ENCODE measurements at places on chromosomes 12 and 14.
A peak's percentile ranks its signal among the peaks of the same experiment; 100 is the strongest.

DNA sequence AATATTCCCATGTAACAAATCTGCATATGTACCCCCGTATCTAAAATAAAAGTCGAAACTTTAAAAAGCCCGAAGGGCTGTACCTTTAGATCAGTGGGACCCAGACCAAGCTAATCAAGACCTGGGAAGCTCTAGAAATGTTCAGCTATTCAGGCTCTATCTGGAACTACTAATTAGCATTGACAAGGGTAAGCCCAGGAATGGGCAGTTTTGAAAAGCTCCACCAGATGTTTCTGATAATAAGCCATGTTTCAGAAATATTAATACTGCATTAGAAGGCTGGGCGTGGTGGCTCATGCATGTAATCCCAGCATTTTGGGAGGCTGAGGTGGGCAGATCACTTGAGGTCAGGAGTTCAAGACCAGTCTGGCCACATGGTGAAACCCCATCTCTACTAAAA, 20.4 kb upstream of the TMEM260 start:
- DNase-seq = no peak

DNA sequence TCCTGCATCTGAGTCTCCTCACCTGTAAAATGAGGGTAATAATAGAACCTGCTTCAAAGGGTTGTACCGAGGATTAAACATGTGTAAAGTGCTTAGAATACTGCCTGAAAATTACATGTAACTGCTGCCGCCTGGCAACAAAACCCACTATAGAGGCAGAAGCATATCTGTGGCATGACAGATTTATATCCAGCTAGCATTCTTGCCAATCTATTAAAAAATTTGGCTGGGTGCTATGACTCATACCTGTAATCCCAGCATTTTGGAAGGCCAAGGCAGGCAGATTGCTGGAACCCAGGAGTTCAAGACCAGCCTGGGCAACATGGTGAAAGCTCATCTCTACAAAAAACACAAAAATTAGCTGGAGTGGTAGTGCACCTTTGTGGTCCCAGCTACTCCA, 16.4 kb upstream of the KSR2 start:
- no peak for DNase-seq

GRCh38 chr12:116429826-116430360, 129.3 kb upstream of the MAP1LC3B2 start:
- DNase-seq = no peak

DNA sequence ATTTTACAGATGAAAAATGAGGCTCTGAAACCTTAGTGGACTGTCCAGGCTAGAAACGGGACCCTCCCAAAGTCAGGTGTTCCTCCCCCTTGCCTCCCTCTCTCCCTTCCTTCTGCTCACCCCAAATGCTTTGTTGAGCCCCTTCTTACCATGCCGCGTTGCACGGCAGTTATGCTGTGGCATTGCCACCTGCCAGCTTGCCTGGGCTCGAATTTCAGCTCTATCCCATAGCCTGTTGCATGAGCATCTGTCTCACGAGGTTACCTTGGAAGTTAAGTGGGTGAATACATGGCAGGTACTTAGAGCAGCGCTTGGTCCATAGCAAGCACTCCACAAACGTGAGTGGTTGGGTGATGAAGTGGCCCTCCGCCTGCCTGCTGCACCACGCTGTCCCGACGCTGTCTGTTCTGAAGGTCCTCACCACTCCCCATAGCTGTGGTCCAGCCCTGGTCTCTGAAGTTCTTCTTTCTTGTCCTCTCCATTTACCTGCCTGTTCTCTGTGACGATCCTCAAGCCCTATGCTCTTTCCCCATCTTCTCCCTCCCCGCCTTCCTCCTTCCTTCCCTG, 269.9 kb downstream of the CACNA1C start:
- DNase-seq = no peak

GRCh38 chr12:27142101-27142721, 59.8 kb upstream of the C12orf71 start:
- DNase-seq = peak; percentile 78

- DNase-seq = peak; percentile 87
These were observed 45.6 kb upstream of the SOCS2 start for GRCh38 chr12:93526786-93527428.

GRCh38 chr12:31970199-31970598, 11.0 kb downstream of the RESF1 start:
- DNase-seq = no peak

- DNase-seq = peak; percentile 86
These were observed at the start of gene YBX3 for GRCh38 chr12:10722905-10723746. Gene YBX3 (minus strand): TSS chr12:10723323. CDS start chr12:10723111, 212 bp downstream.

GRCh38 chr12:92439420-92439805, 263.4 kb upstream of the PLEKHG7 start:
- peak; percentile 24 for DNase-seq

GRCh38 chr12:65948320-65949008, 124.2 kb downstream of the HMGA2 start:
- peak; percentile 81 for DNase-seq

DNA sequence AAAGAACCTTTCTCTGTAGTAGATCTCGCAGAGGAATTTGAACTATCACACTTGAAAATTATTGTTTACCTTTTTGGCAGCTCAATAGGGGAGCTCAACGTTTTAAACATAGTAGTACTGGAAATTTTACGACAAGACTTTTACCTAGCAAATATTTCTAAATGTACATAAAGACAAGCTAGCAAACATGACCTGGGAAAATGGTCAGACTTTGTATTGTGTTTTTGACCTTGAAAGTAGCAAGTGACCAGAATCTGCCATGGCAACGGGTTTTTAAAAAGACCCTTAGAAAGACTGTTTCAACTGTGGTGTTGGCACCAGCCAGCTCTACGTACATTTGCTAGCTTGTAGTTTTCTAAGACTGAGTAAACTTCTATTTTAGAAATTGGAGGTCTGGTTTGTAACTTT, 20.2 kb upstream of the A2M start:
- DNase-seq = no peak

GRCh38 chr12:129964826-129965457, 61.1 kb upstream of the TMEM132D start:
- no peak for DNase-seq

GRCh38 chr14:64410084-64410774, 22.1 kb downstream of the MTHFD1 start:
- peak; percentile 78 for DNase-seq

GRCh38 chr12:8678661-8679111, 16.1 kb upstream of the MFAP5 start:
- no peak for DNase-seq

DNA sequence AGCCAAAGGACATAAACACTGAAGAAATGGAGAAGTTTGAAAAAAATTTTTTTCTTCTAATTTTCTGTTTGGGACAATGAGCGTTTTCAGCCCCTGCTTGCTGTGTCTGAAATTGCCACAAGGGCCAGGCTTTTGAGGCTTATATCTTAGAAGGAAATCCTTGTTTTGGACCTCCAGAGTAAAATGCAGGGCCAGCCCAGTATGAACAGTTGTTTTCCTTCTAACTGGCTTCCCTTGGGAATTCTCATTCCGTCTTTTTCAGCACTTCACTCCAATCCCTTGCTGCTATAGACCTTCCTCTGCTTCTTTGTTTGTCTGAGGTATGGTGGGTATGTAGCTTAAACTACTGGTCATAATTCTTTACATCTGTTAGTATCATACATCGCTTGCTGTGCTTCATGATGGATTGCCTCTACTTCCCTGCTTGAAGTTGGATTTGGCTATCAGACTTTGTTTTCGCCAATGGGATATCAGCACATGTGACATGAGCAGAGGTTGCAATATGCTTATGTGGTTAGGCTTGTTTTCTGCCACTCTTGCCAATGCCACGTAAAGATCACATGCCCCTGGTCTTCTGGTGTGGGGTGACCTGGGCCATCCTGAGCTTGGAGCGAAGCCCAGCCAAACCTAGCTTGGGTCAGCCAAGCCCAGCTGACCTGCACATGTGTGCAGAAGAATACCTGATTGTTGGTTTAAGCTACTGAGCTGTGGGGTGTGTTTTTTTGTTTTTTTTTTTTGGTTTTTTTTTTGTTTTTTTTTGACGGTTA, 64.7 kb downstream of the AVPR1A start:
- no peak for DNase-seq

- DNase-seq = no peak
These were observed 10.9 kb upstream of the OTUB2 start for GRCh38 chr14:94015223-94015622.

DNA sequence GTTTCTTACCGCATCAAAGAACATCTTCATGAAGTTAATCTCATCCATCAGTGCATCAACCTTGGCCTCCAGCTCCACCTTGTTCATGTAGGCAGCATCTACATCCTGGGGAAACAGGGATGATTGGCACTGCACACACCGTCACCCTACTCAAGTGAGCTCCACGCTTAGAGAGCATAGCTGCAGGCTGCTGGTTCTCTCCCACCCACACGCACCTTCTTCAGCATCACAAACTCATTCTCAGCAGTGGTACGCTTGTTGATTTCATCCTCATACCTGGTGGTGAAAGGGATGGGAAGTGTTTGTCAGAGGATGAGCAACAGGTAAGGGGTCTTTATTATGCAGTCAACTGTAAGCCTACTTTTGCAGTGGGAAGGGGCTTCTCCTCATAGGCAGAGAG, 2.3 kb downstream of the KRT5 start:
- no peak for DNase-seq

GRCh38 chr14:73403181-73403752, 55.1 kb downstream of the NUMB start:
- DNase-seq = no peak

DNA sequence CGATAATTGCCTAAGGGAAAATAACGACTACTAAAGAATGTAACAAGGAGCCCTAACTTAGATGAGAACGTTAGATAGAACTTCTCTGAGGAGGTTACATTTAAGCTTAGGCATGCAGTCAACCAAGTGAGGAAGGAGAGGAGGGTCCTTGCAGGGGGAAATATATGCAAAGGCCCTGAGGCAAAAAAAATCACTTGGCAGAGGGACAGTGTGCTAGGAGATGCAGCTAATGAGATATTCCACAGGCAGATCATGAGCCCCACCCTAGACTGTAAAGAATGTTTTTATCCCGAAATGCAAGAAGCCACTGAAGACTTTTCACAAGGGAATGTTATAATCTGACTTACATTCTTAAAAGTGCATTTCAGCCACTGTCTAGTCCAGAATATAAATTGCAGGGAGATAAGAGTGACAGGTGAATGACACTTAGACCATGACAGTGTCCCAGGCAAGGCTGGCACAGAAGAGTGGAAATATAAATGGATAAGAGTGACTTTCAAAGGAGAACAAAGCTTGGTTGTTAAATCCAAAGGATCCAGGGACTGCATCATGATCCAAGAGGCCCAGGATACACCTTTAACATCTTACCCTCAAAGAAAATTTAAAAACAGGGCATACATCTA, 61.0 kb downstream of the PPM1H start:
- DNase-seq = no peak

DNA sequence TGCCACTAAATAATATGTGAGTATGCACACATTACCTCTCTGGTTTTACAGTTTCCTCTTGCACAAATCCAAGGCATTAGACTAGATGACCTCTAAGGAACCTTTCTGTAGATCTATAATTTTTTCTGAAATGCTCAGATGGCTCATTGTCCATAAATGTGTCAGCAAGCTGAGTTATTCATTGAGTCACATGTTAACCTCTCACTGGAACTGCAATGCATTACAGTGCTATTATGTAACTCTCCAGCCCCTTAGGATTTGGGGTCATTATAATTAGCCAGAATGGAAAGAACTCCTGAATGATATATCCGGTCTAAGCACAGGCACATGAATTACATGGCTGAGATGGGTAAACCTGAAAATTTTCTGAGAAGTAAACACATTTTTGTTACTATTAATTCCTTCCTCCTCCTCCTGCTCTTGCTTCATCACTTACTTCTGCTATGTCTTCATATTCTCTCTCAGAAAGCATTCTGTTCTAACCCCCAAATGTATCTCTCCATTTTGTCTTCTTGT, 20.3 kb upstream of the DRAM1 start:
- DNase-seq = peak; percentile 67

GRCh38 chr14:63991833-63992232, 139.0 kb downstream of the SYNE2 start:
- DNase-seq = no peak

DNA sequence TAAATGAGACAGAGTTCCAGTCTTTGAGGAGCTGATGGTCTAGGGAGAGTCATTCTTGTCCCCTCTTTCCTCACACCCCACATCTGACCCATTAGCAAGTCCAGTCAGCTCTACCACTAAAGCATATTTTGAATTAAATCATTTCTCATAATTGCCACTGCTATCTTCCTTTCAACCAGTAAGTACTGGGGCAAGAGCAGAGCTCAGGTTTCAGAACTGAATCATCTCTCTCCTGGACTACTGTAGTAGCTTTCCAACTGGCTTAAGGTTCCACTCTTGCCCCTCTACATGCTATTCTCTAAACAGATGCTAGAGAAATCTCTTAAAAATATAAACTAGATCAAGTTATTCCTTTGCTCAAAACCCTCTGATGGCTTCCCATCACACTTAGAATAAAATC, 218.3 kb downstream of the TTC6 start:
- DNase-seq = no peak

- no peak for DNase-seq
These were observed 374.2 kb downstream of the PRKD1 start for GRCh38 chr14:29553427-29553826.

GRCh38 chr12:56317675-56318074, 1.9 kb upstream of the CNPY2 start:
- DNase-seq = no peak

DNA sequence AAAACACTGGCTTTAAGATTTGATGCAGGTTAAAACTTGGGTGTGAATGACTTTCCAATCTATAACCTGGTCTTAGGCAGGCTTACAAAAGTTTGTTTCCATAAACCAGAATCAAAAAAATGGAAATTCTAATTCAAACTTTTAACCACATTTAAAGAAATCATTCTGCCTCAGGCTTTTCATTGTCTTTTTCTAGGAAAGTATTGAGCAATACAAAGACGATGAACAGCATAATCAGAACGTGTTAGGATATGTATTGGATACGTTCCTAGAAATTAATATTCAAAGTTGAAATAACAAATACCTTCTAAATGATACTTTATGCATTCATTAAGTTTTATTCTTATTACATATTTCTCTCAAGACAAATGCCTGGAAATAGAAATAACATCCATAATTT, 172.9 kb downstream of the CEP128 start:
- DNase-seq = no peak

- DNase-seq = peak; percentile 50
These were observed 2.2 kb downstream of the L3HYPDH start for GRCh38 chr14:59481871-59482540.

DNA sequence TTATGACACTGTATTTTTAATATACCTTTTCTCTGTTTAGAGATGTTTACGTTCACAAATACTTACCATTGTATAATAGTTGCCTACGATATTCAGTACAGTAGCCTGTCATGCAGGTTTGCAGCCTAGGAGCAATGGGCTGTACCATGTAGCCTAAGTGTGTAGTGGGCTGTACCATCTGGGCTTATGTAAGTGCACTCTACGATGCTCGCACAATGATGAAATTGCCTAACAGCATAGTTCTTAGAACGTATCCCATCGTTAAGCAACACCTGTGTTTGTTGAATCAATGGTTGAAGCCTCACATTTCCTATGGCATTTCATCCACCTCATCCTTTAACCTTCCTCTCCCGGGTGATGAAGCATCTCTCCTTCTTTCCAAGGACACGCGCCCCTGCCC, 12.5 kb upstream of the EML1 start:
- DNase-seq = no peak

Measured in mesenchymal stem cell (in vitro differentiated cells and primary cell).